SJSA1 (cell line): ENCODE measurements at places on chromosomes 1 and 21. TPM values are rescaled to one million over a fixed set of nuclear protein-coding genes. Genes with fewer than 3 reads are reported as not detected.
A peak's percentile ranks its signal among the peaks of the same experiment; 100 is the strongest.

DNA sequence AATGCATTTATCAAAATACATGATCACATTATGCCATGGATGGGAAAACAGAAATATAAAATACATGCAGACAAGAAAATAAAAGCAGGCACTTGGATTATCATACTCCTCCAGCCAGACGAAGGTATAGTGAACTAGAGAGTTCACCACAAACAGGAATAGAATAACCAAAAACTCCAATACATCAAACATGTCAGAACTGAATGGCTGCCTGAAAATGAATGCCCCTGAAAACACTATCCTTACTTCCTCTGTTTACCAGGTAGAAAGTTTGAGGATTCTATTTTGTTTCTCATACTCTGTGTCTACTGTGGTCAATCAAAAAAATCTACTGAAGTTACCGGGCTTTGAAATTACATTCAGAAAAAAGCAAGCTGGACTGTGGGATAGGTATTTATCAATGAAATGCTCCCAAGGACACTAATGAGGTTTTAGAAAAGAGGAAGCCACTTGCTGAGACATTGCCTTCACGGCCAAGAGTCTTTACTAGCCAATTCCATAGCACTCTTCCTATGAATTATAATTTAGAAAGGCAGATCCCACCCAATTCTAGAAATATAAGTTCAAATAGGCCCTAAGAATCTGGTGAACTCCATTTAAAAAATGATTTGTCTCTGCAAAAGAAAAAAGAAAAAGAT, 197.7 kb downstream of the SMYD3 start:
- H3K27ac ChIP-seq, result no peak overlapping the region
- H3K4me1 ChIP-seq, result no peaks in the 10 kb centered on the region
- no peak for DNase-seq
- no peaks in the 10 kb centered on the region for H3K27me3 ChIP-seq

DNA sequence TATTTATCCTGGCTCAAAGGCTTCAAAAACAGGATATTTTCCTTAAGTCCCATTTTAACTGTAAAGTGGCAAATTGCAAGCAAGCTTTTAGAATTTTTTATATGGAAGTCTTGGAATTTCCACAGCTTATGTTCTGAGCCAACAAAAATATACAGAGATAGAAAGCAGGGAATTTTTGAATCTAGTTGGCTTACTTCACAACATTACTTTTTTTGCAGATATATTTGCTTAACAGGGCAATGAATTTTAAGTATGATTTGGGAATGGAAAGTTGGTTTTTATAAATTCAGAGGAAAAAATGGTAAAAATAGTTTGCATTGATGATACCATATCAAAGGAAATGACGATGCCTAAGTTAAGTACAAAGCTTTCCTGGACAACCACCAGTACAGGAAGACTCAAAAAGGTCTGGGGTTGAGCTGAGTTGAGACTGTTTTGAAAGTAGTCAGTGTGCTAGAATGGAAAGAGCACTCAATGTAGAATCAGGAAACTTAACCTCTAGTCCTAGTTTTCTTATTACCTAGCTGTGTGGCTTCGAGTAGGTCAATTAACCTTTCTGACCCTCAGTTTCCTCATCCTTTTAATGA, 11.0 kb upstream of the VCAM1 start:
- no peak for DNase-seq
- H3K4me1 ChIP-seq, result peaks cover 62% of the 10 kb centered on the region
- H3K27ac ChIP-seq, result peak overlapping the region; percentile 1; the same call in 1 of the 2 replicates
- no peaks in the 10 kb centered on the region for H3K36me3 ChIP-seq

- no peak overlapping the region for H3K27ac ChIP-seq
- H3K27me3 ChIP-seq, result no peaks in the 10 kb centered on the region
- DNase-seq, result no peak
- H3K36me3 ChIP-seq, result no peaks in the 10 kb centered on the region
These were observed 124.8 kb upstream of the LMO4 start for GRCh38 chr1:87203904-87204303.

DNA sequence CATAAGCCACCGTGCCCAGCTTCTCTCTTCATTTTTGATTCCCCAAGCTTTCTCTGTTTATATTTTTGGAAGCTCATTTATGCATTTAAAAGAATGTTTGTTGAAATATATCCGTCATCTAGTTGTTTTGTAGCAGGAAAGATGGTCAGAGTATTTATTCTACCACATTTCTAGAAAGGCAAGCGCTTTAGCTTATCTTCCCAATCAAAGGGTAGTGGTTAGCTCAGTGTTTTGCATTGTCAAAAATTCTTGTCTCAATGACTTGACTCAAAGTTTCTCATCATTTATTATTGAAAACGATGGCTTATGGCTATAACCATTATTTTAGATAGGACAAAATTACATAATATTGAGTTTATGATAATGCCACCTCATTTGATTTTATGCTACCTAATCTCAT, 116.1 kb upstream of the ZP4 start:
- H3K27ac ChIP-seq, result no peak overlapping the region
- DNase-seq, result no peak
- H3K27me3 ChIP-seq, result no peaks in the 10 kb centered on the region
- H3K36me3 ChIP-seq, result no peaks in the 10 kb centered on the region
- no peak overlapping the region for H3K4me3 ChIP-seq

- H3K27ac ChIP-seq, result no peak overlapping the region
- H3K4me3 ChIP-seq, result no peak overlapping the region
- H3K27me3 ChIP-seq, result no peaks in the 10 kb centered on the region
- peaks cover 33% of the 10 kb centered on the region for H3K36me3 ChIP-seq
These were observed 8.7 kb downstream of the PKNOX1 start for GRCh38 chr21:42983103-42983502.

DNA sequence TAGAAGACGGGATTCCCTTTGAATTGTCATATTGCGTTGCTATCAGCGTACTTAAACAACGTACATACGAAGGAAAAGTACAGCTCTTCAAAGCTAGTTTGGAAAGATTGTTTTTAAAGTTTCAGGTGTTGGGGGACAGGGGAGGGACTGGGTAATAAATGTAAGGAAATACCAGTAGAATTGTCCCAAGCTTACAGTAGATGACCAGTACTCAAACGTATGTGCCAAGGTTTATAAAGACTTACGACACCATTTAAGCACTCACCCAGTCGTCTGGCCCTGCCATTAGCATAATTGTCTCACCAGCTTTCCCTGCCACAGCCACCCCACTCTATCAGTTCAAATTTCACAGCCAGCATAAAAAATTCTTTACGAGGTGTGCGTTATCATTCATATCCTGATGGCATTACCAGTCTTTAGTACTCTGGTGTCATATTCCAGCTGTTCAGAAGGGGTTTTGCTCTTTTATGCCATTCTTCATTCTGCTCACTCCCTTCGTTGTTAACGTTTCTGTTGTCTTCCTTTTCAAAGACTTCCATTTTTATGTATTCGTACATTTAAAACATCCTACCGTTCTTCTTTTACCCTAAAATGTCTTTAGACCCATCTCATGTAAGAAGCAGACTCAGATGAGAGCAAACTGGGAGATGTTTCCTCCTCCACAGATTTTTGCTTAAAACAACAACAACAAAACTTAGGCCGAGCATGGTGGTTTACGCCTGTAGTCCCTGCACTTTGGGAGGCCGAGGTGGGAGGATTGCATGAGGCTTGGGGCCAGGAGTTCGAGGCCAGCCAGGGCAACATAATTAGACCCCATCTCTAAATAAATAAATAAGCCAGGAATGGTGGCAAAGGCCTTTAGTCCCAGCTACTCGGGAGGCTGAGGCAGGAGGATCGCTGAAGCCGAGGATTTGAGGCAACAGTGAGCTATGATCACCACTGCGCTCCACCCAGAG, 1.0 kb upstream of the HP1BP3 start:
- H3K27me3 ChIP-seq, result no peaks in the 10 kb centered on the region
- H3K27ac ChIP-seq, result peak overlapping the region; percentile 94
- peaks cover 15% of the 10 kb centered on the region for H3K4me1 ChIP-seq
- no peak for DNase-seq

DNA sequence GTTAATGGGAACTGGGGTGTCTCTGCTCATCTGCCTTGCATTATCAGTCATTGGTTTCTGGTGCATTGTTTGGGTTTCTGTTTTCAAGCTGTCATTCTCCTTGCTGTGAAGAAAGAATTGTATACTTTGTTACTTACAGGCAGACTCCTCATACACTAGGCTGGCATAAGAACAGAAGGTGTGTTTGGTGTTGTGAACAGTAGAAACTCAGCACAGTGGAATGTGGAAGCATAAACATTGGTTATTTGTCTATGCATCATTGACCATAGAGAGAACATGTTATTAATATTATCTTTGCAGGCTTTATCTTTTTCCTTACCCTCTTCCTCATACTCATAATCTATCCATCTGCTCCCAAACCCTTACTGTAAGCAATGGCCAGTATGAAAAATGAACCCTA, 18.2 kb downstream of the C1orf87 start:
- H3K27ac ChIP-seq, result no peak overlapping the region
- H3K27me3 ChIP-seq, result no peaks in the 10 kb centered on the region
- DNase-seq, result no peak
- H3K4me3 ChIP-seq, result no peak overlapping the region

DNA sequence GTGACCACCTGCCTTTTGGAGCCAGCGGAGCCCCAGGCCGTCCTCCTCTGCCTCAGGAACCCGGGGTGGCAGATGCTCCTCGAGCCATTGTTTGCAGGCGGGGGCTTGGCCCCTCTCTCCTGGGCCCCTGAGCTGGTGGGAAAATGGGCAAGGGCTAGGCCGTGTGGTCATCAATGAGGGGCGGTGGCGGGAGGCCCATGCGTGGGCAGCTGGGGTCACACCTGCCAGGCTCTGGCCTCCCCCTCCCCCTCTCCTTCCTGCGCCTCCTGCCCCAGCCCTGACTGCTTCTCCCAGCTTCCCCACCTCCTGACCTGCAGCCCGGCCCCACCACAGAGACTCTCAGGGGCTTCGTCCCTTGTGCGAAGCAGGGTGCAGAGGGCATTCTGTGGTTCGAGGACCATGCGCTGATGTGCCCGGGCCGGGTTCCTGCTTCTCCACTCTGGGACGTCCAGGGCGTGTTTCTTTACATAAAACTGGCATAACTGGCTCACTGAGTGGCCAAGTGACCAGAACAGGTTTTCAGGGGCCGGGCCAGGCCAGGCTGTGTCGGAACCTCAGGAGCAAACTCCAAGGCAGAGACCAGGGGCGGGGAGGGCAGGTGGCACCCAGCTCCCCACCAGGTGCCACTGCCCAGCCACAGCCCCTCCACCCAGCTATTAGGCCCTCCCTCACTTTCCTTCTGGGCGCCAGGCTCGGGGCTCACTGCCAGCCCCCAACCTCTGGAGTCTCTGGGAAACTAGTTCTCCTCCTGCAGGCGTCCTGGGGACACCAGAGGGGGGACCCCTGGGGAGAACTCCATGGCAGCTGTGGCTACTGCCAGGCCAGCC, 9.3 kb downstream of the SAMD11 start:
- H3K27ac ChIP-seq, result no peak overlapping the region
- no peaks in the 10 kb centered on the region for H3K27me3 ChIP-seq
- peaks cover 46% of the 10 kb centered on the region for H3K36me3 ChIP-seq

- no peaks in the 10 kb centered on the region for H3K36me3 ChIP-seq
- no peak overlapping the region for H3K4me3 ChIP-seq
- no peaks in the 10 kb centered on the region for H3K4me1 ChIP-seq
- H3K27ac ChIP-seq, result no peak overlapping the region
- H3K27me3 ChIP-seq, result peaks cover 4% of the 10 kb centered on the region; the same call in 1 of the 2 replicates
These were observed 89.6 kb downstream of the ZSWIM5 start for GRCh38 chr1:45116820-45117219.

DNA sequence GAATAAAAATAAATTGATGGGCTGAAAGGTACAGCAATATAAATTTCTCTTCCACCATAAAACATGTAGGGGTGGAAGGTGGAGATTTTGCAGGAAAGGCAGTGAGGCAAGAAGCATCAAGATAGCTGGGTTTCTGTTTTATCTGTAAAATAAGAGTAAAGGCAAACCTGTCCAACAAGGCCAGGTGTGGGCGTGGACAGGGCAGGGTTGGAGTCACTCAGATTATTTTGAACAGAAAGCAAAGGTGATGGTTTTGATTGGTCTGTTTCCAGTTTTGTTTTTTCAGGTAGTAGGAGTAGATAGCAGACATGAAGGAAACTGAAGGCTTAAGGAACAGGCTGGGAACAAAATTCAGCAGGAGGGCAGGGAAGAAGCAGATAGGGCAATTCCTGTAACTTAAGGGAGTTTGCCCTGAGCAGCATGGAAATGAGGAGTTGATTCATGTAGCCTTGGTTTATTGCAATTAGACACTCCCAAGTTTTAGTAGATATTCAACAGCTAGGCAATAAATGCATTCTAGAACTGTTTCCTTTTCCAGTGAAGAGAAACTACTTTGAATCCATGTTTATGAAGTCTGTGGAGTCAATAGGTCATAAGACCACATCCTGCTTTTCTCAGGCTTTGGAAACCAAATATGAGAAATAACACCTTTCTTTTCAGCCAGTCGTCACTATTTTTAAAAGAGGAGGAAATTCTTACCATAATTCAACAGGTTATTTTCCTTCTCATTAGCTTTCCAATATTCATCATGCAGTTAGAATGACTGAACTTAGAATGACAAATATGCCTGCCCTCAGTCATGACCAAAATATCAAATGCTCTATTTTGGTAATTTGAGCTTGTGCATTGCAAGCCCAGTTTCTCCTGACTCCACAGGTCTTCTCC, 38.7 kb upstream of the CD55 start:
- peak overlapping the region; percentile 31 for H3K27ac ChIP-seq
- peak; percentile 29 for DNase-seq
- H3K27me3 ChIP-seq, result no peaks in the 10 kb centered on the region
- H3K4me1 ChIP-seq, result peaks cover 21% of the 10 kb centered on the region

- no peak overlapping the region for H3K4me3 ChIP-seq
- peaks cover 13% of the 10 kb centered on the region for H3K4me1 ChIP-seq
- H3K27me3 ChIP-seq, result no peaks in the 10 kb centered on the region
- no peak for DNase-seq
These were observed 73.9 kb downstream of the SNRPE start for GRCh38 chr1:203935321-203935720.

The LPAR3 gene
- 0.28 TPM in 1 of 2 replicates, not detected in the other for total RNA-seq

The UBL4B gene
- total RNA-seq, result not detected in 2 replicates

The ADCY10 gene
- not detected in 2 replicates for total RNA-seq

The ATP5IF1 gene
- total RNA-seq, result 225 and 252 TPM in 2 replicates

The IQCC gene
- 4.4 and 5.6 TPM in 2 replicates for total RNA-seq

The CCDC185 gene
- total RNA-seq, result not detected in 2 replicates

The ACAP3 gene
- total RNA-seq, result 41.1 and 44.8 TPM in 2 replicates

The LAX1 gene
- 0.03 TPM in 1 of 2 replicates, not detected in the other for total RNA-seq

The ERG gene
- total RNA-seq, result 0.89 TPM in 1 of 2 replicates, not detected in the other

The ARMH1 gene
- not detected in 2 replicates for total RNA-seq

The FCRL5 gene
- not detected in 2 replicates for total RNA-seq

The CD1E gene
- not detected in 2 replicates for total RNA-seq
